ENCODE measurements at places on chromosomes 2 and 18.

- peak; percentile 49 for DNase-seq
Measured at GRCh38 chr2:241271706-241272302, 43.7 kb downstream of the HDLBP start.

DNA sequence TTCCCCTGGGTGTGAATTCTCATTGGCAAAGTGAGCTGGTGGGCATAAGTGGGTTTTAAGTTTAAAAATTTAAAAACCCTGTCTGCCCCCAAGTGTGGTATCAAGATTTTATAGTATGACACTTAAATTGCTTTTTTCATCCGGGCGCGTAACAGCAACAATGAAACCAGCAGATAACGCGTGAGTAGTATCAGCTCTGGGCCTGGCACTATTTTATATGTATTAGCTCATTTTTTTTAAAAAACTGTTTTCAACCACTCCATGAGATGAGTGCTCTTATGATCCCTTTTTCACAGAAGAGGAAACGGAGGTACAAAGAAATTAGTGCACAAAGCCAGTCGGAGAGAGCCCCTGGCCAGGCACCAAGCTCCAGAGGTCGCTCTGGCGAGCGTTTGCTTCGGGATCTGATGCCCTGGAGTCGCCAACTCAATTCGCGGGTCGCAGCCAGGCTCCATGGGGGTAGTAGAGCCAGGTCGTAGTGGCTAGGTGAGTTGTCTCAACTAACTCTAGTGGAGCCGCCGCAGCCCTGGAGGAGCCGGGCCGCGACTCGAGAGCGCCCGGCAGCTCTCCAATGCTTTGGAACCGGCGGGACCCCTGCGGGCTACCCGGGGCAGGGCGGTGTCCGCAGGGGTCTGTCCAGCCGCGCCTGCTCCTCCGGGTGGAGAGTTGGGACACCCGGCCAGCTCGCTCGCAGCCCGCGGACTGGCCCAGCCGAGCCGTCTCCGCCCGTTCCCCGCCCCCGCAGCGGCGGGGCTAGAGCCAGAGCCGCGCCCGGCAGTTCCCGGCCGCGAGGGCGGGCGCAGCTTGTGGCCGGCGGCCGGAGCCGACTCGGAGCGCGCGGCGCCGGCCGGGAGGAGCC lies at the start of gene IL1R1:
TSS of gene IL1R1 (plus strand) at position 777 of the 859 bp plus-strand sequence. CDS start 14,979 bp downstream, outside the sequence.
- DNase-seq = peak; percentile 32

DNA sequence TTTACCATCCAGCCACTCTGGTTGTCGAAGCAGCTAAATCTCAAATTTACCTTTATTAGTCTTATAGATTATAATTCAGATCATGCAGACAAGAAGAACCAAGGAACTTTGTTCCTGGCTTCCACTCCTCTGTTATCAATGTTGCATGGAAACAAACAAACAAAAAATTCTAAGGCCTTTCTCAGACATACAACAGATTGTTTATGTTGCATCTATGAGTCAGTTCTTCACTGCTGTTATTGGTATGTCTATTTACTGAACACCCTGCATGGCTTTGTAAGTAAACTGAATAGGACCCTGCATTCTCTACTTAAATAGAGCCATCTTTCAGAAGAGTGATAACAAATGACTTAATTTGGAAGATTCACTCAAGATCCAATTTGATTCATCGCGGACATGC lies 1.6 kb upstream of the ANKRD44 start:
- DNase-seq = no peak

- no peak for DNase-seq
Measured at GRCh38 chr18:55501579-55501978, 86.4 kb downstream of the TCF4 start.

DNA sequence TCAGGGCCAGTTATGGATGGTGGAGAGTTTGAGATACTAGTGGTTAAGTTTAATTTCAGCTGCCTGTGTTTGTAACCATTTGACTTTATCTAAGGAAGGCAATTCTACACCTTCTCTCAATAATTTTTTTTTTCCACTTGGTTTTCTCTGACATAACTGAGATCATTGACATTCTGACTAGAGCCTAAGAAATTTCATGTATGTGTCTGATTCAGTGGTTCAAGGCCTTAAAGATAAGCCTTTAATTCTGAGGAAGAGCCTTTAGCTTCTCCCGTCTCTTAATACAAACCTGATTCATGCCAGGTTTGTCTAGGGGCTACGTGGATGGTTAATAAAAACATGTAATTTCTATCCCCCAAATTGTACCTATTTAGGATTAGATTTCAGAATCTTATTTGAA lies 971.4 kb downstream of the DPP10 start:
- no peak for DNase-seq

- no peak for DNase-seq
Measured at GRCh38 chr18:63078471-63078870, 241.1 kb downstream of the BCL2 start.

- no peak for DNase-seq
Measured at GRCh38 chr18:28716338-28716737, 539.4 kb upstream of the CDH2 start.

DNA sequence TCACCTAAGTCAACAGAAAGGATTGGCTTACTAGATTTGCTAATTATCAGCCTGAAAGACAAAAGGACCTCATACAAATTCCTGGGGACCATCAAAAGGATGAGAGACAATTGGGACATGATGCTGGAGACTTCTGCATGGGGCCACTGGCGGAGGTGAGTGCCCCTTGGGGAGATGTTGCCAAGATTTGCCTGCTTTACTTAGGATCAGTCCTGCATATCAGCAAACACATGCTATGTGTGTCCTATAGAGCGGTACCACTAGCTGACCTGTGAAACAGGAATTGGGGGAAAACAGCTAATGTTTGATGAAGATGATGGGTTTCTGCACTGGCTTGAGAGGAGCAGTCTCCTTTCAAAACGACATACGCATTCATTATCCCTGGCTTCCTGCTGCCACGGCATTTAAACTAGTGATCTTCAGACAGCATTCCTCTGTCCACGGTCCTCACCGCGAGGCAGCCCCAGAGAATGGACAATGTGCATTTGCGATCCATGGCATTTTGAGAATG lies 104.2 kb downstream of the TGIF1 start:
- no peak for DNase-seq

- no peak for DNase-seq
Measured at GRCh38 chr18:51734576-51734975, 537.1 kb upstream of the MEX3C start.

DNA sequence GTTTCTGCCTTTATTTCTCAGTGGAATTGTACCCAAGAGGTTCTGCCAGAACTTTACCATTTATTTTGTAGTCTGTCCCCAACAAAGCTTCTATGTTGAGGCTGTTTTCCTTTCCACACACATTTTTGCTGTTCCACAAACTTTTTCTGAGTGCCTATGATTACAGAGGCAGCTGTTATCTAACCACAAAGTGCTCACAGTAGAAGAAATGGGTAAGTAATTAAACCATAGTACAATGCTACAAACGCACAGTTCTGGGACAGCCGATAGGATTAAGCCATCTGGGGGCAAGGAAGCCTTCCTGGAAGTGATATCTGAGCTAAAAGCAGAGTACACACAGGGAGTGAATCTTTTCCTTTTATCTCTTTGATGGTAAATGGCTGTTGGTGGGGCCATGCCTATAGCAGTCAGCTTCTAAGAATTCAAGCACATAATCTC lies 3.9 kb upstream of the MGAT4A start:
- no peak for DNase-seq

DNA sequence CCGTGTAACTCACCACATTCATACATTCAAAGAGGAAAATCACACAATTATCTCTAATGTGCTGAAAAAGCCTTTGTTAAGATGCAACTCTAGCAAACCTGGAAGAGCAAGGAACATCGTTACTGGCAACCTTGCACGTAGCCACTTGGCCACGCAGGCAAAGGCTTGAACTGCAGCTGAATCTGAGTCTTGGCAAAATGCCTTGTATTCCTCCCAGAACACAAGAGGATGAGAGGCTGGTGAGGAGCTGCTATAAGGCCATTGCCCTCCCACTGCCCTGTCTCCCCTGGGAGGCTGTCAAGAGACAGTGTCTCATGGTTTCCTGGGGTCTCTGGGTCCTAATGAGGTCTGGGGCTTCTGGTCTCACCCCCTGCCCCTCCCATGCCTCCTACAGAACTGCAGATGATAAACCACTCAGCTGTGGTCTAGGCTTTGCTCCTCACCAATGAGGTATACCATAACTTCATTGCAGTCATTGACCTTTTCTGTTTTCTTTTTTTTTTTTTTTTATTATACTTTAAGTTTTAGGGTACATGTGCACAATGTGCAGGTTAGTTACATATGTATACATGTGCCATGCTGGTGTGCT lies 141.4 kb downstream of the SPP2 start:
- DNase-seq = no peak

DNA sequence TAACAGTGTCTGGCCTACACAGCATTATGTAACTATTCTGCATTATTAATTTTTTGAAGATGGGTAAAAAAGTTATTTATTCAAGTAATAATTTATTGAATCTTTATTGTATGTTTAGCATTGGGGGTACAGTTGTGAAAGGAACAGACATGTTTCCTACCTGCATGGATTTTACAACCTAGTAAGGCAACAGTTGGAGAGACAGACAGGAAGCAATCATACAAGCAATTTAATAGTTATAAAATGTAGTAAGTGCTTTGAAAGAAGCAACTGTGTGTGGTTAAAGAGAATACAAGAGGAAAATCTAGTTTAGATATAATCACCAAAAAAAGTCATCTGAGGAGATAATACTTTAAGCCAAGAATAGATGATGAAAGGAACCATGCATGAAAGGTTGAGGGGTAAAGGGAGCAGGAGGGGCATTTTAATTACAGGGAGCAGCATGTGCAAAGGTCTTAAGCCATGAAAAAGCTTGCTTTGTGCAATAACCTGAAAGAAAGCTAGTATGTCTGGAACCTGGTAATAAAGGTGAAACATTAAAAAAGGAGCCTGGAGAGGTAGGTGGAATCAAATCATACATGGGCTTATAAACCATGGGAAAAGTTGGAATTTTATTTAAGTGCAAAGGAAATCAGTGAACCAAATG lies 140.8 kb downstream of the PIK3C3 start:
- DNase-seq = no peak

- no peak for DNase-seq
Measured at GRCh38 chr2:236781933-236782816, 212.6 kb downstream of the ACKR3 start.

GRCh38 chr18:9521770-9522169 lies 46.5 kb downstream of the RALBP1 start:
- no peak for DNase-seq

- DNase-seq = no peak
Measured at GRCh38 chr2:239579081-239579480, 178.3 kb upstream of the HDAC4 start.

DNA sequence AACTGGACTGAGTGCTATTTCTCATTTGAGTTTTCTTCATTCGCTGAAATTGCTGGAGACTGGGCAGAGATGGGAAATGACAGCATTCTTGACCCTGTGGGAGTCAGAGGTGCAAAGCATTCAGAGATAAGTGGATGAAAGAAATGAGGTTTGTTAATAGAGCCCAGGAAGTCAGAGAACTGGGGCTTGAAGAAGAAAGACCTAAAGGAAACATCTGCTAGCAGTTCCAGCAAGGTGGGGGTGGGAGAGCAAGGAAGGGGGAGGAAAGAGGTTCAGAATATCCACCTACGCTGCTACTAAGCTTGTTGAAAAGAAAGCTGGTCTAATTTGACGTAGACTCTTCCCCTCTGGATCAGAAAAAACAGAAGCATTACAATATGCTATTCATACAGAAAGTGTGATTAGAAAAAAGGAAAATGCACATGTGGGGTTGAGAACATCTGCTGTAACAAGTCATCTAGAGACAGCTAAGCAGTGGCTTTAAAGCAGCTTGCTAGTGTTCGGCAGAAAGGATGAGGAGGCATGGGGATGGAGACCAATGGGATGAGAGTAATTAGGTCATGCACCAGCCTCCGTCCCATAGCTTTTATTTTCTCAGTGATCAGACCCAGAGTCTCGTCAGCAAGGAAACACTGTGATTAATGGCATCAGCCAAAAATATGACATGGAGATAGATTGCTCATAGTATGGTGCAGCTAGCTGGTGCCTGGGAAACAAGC lies 29.7 kb downstream of the NAB1 start:
- DNase-seq = no peak

GRCh38 chr2:7987992-7988391 lies 693.9 kb upstream of the ID2 start:
- DNase-seq = no peak

DNA sequence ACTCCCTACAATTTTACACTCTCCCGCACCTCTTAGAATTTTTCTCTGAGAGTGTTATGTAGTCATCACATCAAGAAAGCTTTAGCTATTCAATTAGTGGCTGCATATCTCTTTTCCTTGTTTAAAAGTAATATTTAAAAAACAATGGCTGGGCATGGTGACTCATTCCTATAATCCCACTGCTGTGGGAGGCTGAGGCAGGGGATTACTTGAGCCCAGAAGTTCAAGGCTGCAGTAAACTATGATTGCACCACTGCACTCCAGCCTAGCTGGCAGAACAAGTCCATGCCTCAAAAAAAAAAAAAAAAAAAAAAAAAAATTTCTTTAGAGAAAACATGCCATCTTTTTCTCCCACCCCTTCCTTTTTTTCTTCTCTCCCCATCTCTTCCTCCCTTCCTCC lies 44.3 kb downstream of the AQP4 start:
- DNase-seq = no peak

GRCh38 chr2:72682061-72682460 lies 143.8 kb downstream of the EXOC6B start:
- DNase-seq = no peak

DNA sequence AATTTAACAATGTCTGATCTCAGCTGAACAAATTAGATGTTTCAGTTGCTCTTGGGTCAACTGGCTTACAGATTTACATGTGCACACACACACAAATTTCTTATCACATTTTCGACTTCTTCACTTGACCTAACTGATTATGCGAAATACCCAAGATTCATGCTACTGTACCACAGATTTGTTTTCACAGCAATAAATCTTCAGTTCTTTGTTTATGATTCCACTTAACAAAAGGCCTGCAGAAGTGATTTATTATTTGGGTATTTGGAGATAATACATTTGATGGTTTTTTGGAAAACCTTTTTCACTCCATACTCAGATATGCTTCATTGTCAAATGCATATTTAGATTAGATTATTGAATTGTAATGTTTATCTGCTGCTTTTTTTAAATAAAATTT lies 129.0 kb downstream of the GALNT1 start:
- no peak for DNase-seq

DNA sequence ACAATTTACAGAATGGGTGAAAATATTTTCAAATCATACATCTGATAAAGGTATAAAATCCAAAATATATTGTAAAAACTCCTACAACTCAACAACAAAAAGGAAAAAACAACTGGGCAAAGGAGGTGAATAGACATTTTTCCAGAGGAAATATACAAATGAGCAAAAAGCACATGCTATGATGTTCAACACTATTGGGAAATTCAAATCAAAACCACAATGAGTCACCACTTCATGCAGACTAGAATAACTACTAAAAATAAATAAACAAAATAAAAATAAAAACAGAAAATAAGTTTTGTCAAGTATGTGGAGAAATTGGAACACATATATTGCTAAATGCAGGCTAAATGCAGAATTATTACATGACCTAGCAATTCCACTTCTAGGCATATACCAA lies 120.9 kb downstream of the FSIP2 start:
- no peak for DNase-seq

- no peak for DNase-seq
Measured at GRCh38 chr2:120262761-120263428, 10.2 kb downstream of the RALB start.

All from SW 1271 (cell line).